Common myeloid progenitor, CD34-positive (primary cell): ENCODE measurements at places on chromosomes 16 and 17.
A peak's percentile ranks its signal among the peaks of the same experiment; 100 is the strongest.

GRCh38 chr16:88822281-88823040 is 10.7 kb upstream of the APRT start:
- DNase-seq = no peak

DNA sequence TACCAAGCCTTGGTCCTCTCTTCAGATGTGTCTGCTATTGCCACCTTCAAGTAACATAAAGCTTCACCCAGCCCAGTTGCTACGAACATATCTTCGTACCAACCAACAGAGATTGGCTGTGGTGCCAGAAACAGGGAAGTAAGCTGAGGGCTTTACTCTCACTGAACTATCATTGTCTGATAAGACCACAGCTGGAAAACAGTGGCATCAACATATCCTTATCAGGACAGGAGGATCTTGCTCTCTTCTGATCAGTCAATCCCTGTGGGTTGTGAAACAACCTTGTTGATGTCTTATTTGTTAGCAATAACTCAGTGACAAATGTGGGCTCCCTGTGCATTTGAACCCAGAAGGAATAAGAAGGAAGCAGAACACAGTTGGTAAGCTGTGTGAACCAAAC is 446.3 kb upstream of the MAF start:
- peak; percentile 39 for DNase-seq

GRCh38 chr17:69779378-69780214 is 295.4 kb upstream of the KCNJ16 start:
- DNase-seq = no peak

DNA sequence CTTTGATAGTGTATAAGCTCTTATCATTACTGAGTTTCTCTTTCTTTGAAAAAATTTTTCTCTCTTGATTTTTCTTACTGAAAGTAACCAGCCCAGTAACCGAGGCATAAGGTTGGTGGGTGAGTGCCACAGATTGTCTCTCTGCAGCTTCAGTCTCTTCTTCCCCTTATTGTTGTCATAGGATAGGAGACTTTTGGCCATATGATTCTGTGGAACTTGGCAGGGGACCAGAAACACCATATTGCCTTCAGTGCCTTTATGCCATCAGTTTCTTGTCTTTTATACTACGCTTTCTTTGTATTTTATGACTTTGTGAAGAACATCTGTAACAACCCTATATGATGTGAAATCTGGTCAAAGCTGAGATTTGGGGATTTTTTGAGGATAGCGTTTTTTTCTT is 341.6 kb upstream of the TBX2 start:
- no peak for DNase-seq

GRCh38 chr16:17331071-17331607 is 139.6 kb downstream of the XYLT1 start:
- no peak for DNase-seq

DNA sequence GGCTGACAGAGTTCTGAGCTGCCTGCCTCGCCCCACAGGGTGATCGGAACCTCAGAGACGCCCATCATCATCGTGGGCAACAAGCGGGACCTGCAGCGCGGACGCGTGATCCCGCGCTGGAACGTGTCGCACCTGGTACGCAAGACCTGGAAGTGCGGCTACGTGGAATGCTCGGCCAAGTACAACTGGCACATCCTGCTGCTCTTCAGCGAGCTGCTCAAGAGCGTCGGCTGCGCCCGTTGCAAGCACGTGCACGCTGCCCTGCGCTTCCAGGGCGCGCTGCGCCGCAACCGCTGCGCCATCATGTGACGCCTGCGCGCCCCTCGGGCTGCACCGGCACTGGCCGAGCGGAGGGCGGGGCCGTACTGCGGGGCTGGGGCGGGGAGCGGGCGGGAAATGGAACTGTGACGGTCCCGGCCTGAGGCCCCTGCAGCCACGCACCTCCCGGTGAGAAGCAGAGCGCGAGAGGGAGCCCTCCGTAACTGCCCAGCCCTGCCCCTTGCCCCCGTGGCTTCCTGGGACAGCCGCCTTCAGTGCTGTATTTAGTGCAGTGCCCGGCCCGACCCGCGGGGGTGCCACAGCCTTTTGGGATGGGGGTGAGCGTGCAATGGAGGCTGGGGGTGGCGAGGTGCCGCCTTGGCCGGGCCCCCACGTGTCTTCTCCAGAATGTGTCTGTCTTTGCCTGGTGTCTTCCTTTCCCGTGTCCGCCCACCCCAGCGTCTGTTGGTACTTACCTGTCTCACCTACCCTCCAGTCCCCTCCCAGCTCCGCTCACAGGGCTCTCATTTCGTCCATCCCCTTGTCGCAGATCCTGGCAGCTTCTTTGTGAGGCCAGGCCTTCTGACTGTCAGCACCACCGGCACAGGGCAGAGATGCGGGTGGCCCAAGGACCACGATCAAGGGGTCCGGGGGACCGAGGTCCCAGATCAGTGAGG is 9.8 kb downstream of the RASL10B start:
- peak; percentile 36 for DNase-seq

DNA sequence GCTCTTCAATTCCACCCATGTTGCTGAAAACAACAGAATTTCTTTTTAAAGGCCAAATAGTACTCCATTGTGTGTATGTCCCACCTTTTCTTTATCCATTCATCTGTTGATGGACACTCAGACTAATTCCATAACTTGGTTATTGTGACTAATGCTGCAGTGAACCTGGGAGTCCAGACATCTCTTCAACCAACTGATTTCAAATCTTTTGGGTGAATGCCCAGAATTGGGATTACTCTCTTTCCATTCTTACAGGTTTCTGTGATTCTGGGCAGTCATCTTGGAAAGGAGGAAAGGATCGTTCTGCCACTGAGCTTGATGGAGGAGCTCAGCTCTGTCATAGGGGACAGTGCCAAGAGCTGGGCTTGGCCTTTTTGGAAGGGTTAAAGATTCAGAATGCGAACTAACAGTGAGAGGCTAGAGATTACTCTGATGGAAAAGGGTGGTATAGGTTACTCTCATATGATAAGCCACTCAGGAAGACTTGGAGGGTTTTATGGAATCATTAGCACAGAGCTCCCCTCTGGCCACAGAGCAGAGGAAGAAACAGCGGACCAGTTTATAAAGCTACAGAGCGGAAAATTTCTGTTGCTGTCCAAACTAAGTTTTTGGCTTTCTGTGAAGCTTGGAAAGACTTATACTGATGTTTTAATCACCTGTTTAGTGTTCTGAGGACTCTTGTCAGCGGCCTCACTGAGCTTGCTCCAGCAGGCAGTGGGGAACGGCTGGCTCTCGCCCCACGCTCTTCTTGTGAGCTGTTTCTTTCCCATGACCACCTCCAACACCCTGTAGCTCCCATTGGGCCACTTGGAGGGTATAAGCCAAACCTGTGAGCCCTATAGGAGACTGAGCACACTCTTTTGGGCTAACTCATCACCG is 48.3 kb downstream of the HIC1 start:
- no peak for DNase-seq

GRCh38 chr17:43733956-43734355 is 24.6 kb downstream of the SOST start:
- no peak for DNase-seq

DNA sequence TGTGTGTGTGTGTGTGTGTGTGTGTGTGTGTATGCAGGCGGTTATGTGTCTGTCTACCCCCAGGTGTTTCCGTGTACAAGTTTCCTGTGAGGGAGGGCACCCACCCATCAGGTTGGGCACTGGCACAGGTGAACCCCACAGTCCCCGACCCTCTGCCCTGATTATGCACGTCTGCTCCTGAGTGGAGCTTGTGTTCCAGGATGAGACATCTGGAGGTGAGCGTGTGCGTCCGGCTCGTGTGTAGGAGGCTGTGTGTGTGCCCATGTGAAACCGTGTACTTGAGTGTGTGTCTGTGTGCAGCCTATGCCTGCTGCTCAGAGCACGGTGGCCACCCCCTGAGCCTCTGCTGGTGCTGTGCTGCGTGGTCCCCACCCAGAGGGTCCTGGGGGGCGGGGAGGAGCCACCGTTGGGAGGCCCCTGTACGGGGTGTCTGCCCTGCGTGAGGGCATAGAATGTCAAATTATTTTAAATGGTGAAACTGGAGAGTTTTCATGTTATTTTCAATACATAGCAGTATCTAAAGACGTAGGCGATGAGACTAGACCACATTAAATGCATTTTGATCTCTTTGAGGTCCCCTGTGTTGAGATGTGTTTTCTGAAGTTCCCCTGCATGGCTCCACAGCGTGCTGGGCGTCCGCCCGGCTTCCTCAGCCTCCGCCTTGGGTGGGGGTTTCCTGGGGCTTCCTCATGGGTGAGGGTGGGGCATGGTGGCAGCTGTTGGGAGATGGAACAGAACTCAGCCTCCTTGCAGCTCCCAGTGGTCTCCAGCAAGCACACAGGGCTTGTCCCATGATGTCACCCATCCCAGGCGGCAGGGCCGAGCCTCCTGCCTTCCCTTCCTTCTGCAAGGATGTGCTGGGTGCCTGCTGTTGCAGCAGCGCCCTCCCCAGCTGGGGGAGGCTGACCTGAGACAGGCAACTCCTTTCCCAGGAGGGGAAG is 43.4 kb downstream of the KCNJ12 start:
- no peak for DNase-seq

DNA sequence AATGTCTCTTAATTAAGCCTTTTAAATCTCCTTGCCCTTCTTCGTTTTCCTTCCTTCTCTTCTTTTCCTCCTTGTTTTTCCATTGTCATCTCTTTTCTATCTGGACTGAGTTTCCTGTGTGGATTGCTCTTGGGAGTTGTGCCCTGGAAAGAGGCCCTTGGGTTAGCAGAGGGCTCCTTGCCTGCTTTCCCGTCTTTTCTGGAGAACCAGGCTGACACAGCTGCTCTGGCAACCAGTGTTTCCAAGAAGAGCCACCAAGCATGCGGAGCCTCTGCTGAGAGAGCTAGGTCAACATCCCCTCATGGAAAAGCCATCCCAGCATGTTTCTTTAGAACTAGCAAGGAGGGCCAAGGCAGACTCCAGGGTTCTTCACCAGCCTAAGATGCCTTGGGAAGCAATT is 75.4 kb downstream of the HLF start:
- no peak for DNase-seq

DNA sequence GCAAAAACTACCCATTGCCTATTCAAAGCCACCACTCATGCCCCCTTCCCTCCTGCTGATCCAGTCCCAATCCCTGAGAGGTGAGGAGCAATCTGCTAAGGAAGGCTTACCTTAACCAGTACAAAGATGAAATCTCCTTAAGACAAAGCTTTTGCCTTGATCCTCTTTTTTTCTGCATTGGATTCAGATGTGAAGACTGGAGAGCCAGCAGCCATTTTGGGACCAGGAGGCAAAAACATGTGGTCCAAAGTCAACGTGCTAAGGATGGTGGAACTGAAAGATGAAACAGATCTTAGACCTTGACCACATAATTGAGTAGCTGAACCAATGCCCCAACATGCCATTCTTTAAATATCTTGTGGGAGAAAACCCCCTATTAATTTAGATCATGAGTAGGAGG is 171.4 kb downstream of the IRX5 start:
- no peak for DNase-seq

GRCh38 chr16:47561286-47561685 is 100.2 kb downstream of the PHKB start:
- DNase-seq = no peak

GRCh38 chr17:20187049-20187448 is 177.9 kb downstream of the SPECC1 start:
- no peak for DNase-seq

GRCh38 chr17:72843591-72843990 is 248.9 kb downstream of the SLC39A11 start:
- DNase-seq = no peak

GRCh38 chr16:15961060-15961511 is 11.7 kb downstream of the ABCC1 start:
- peak; percentile 84 for DNase-seq

- DNase-seq = no peak
Observed at GRCh38 chr16:57149391-57149790, 36.4 kb downstream of the PSME3IP1 start.

- peak; percentile 94 for DNase-seq
Observed at GRCh38 chr17:73192894-73193701, at the start of gene COG1. TSS of gene COG1 (plus strand) at chr17:73193055. CDS start at chr17:73193070, 15 bp downstream.

DNA sequence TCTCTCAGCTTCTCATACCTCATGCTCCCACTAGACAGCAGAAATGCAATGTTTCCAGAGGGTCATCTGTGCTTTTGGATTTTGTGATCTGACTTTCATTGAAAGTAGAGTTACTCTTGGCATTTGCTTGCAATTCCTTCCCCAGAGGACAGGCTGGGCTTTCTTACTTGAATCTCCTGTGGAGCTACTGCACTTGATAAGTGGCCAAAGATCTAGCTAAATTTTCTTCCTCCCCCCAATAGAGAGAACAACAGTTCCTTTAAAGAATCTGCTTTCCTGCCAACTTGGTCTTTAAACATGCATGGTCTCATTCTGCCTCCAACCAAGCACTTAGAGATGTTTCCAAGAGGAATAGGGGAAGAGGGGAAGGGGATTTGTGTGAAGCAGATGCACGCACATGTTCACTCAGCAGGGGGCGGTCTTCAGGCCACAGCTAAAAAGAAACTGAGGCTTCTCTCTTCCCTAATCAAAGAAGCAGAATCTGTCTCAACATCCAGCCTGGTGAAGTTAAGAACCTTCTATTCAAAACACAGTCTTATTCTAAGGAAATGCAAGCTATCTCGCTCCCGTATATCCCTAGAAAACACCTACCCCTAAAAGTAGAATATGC is 229.6 kb downstream of the ZFHX3 start:
- no peak for DNase-seq

DNA sequence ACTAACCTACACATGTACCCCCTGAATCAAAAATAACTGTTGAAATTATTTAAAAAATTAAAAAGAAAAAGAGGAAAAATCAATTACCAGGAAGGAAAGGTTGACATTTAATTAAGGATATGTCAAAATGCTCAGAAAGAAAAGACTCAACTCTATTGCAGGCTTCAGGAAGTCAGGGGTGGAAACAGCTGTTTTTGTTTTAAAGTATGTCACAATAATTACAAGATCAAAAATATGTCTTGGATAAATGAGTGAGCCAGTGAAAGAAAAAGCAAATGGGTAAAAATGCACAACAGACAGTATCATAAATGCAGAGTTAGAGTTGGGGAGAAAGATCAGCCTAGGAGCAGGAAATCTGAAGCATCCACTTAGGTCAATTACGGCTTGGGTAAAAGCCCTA is 146.0 kb downstream of the CDH11 start:
- DNase-seq = no peak

- DNase-seq = no peak
Observed at GRCh38 chr16:23712976-23713375, at the start of gene ERN2. TSS of gene ERN2 (minus strand) at chr16:23713222. CDS start at chr16:23713187, 35 bp downstream.

DNA sequence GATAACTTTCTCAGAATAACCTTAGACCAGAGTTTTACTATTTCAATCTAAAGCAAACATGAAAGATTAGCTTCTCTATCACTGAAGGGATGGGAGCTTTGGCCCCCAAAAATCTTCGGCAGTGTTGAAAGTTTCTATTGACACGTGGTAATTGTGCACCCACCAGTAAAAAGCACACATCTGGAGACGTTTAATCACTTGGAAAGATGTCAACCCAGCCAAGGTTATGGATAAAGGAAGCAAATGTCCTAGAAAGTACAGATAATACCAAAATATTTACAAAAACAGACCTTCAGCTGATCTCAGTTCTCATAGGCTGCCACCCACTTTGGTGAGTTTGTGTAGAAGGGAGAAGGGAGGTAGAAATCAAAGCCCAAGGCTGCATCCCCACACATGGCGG is 5.3 kb downstream of the MYCBPAP start:
- no peak for DNase-seq
